Activated T-helper 1 cell treated with anti-CD3 and anti-CD28 coated beads, Interleukin-2, amount 50 U/mL, for 16 hours (primary cell): ENCODE measurements at places on chromosomes 1 and 21.
A peak's percentile ranks its signal among the peaks of the same experiment; 100 is the strongest.

GRCh38 chr1:85109475-85109874, 61.2 kb upstream of the MCOLN3 start:
- no peak for DNase-seq

DNA sequence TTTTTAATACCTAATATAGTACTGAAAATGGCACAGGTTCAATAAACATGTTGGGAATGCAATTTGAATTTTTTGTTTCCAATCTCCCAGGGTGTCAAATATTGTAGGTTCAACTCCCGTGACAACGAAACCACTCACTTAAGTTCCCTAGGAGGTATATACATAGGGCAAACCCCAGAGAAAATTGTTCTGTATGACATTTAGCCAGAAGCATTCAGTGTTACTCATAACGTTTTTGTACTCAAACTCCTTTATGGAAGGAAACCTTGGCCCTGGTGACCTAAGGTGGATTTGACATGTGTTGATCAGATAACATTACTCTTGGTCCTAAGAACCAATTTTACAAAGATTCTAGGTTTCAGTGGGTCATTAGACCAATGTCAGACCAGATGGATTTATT, 110.6 kb downstream of the USP25 start:
- no peak for DNase-seq

- peak; percentile 41 for DNase-seq
Measured at GRCh38 chr1:209768354-209768774, 12.5 kb downstream of the TRAF3IP3 start.

- DNase-seq = no peak
Measured at GRCh38 chr1:175504875-175505555, 238.4 kb downstream of the TNR start.

- DNase-seq = no peak
Measured at GRCh38 chr21:23890652-23891051, 1716.6 kb downstream of the MRPL39 start.

- no peak for DNase-seq
Measured at GRCh38 chr1:35936838-35937237, 5.9 kb downstream of the AGO3 start.

- DNase-seq = no peak
Measured at GRCh38 chr1:61481315-61481715, 243.6 kb downstream of the TM2D1 start.

- DNase-seq = no peak
Measured at GRCh38 chr1:164719676-164720439, 160.9 kb downstream of the PBX1 start.

- DNase-seq = no peak
Measured at GRCh38 chr1:59202455-59202854, 94.4 kb upstream of the FGGY start.

DNA sequence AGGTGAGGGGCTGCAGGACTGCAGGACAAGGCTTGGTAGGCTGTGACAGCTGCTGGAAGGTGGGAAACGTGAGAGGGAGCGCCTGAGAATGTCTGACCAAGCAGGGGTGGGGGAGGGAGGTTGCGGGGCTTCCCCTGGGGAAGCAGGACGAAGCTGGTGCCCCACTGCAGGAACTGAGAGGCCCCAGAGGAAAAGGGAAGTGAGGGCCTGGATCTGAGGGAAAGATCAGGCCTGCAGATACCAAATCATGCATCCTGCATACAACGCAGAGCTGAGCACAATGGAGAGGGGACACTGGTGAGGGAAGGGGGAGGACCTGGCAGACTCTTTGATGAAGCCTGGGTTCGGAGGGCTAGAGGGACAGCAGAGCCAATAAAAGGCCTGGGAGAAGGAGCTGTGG, 65.7 kb upstream of the BACE2 start:
- no peak for DNase-seq

GRCh38 chr1:154840269-154841176, 29.6 kb downstream of the KCNN3 start:
- DNase-seq = no peak

- DNase-seq = no peak
Measured at GRCh38 chr1:170927955-170928840, 7.1 kb upstream of the MROH9 start.

DNA sequence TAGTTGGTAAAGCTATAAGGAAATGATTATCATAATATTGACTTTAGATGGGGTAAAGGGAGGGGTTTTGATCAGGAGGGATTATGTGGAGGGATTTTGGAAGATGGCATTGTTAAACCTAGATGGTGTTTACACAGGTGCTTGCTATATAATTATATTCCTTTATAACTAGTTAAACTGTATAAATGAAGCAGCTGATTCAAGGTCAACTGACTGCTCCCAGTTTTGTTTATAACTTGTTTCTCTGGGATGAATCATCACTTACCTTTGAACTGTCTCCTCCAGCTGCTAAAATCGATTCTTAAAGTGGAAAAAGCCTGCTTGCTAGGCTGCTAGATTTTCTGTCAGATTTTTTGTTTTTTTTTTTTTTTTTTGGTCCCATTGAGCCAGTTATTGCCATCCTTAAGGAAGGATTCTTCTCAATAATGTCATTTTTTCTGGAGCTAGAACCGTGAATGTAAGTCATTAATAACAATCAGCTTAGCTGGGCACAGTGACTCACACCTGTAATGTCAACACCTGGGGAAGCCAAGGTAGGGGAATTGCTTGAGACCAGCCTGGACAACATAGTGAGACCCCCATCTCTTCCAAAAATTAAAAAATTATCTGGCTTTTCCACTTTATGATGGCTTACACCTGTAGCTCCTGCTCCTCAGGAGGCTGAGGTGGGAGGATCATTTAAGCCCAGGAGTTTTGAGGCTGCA, 153.2 kb downstream of the PIK3R3 start:
- no peak for DNase-seq

DNA sequence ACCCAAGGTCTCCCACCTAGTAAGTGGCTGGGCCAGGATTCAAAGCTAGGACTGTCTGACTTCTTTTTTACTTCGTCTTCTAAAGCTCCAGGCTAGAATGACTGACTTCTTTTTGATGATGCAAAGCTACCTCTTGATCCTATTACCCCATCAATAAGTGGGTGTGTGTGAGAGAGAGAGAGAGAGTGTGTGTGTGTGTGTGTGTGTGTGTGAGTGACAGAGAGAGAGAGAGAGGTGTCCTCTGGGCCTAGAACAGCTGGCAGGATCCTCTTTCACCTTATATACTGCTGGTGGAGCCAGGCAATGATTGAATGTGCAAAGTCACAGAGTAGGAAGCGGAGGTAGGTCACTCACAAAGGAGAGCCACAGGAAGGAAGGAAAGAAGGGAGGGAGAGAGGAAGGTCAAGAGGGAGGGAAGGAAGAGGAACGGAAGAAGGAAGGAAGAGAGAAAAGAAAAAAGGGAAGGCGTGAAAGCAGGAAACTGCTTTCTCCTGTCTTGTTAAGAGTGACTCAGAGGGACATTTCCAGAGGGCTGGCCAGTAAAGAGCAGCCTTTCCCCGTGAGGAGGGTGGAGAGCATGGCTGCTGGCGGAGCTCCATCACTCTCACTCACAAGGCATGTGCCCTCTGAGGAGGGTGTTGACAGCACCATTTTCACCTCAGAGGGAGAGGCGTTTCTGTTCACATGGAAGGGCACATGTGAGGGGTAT, 68.9 kb downstream of the CDC7 start:
- no peak for DNase-seq

- no peak for DNase-seq
Measured at GRCh38 chr1:31470794-31471315, 57.8 kb downstream of the SERINC2 start.

- DNase-seq = no peak
Measured at GRCh38 chr1:76156987-76157386, 82.4 kb downstream of the ST6GALNAC3 start.

DNA sequence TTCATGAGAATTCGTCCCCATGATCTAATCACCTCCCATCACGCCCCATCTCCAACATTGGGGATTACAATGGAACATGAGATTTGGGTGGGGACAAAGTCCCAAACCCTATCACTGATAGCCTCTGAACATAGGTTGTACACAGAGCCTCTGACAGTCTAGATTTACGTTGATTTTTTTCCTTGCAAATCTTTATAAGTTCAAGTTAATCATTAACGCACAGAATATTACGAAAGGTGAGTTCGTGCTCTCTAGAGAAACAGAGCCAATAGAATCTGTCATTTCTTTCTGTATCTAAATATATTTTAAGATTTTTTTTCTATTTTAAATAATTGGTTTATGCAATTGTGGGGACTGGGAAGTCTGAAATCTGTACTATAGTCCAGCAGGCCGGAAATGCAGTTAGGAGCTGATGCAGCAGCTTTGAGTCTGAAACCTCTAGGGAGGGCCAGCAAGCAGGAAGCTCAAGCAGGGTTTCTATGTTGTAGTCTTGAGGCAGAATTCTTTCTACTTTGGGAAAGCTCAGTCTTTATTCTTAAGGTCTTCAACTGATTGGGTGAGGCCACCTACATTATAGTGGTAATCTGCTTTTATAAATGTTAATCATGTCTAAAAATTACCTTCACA, 61.0 kb downstream of the SELENOF start:
- DNase-seq = no peak

DNA sequence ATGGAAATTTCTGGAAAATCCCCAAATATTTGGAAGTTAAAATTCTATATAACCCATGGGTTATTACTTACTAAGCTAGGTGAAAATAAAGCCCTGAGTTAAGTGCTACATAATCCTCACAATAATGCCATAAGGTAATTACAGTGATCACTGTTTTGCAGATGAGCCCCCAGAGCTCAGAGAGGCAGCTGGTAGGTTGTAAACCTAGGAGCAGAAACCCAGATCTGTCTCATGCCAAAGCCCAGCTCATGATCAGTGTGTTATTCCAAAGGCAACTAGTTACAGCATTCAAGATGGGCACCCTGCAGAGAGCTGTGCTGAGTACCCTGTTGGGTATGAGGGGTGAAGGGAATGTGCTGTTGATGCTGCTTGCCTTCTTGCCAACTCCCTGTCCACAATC, 10.8 kb upstream of the MYOG start:
- no peak for DNase-seq

- no peak for DNase-seq
Measured at GRCh38 chr1:107004421-107004820, 52.1 kb upstream of the PRMT6 start.

GRCh38 chr1:219782311-219782710, 146.0 kb downstream of the SLC30A10 start:
- no peak for DNase-seq

DNA sequence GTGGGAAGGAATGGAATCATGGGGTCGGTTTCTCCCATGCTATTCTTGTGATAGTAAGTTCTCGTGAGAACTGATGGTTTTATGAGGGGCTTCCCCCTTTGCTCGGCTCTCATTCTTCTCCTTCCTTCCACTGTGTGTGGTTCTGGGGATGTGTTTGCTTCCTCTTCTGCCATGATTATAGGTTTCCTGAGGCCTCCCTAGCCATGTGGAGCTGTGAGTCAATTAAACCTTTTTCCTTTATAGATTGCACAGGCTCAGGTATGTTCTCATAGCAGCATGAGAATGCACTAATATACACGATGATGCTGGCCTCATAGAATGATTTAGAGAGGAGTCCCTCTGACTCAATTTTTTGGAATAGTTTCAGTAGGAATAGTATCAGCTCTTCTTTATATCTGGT, 195.4 kb upstream of the IVNS1ABP start:
- DNase-seq = no peak

DNA sequence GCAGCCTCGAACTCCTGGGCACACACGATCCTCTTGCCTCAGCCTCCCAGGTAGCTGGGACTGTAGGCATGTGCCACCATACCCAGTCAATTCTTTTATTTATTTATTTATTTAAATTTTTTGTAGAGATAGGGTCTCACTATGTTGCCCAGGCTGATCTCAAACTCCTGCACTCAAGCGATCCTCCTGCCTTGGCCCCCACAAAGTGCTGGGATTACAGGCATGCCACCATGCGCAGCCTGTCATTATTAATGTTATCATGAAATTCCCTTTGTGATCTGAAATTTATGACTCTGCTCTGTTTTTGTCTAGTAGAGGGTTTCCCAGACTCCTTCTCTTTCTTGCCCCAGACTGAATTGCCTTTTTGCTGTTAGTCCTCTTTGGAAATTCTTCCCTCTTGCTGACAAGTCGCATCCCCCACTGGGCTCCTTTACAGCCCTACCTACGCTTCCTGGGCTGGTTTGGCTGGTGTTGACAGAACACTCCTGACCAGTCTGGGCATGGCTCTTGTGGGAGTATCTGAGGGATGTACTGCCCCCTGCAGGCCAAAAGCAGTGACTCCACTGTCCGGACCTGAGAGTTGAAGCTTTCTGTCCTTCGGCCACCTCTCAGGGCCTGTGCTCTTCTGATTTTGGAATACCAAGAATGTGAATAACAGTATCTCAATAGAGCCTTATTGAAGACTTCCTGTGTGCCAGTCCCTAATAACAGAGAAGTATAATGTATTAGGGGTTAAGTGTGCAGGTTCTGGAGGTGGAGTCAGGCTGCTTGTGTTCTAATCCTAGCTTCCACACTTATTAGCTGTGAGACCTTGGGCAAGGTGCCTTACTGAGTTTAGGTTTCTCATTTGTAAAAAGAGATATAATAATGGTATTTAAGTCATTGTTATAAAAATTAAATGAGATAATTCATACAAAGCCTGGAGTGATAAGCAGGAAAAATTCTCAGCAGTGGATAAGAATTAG, 28.2 kb downstream of the TCEANC2 start:
- DNase-seq = peak; percentile 10

GRCh38 chr1:181023265-181024057, 791 bp upstream of the STX6 start:
- no peak for DNase-seq

GRCh38 chr1:45008516-45008915, 2.6 kb downstream of the HECTD3 start:
- DNase-seq = no peak

GRCh38 chr1:14791654-14792053, 193.2 kb downstream of the KAZN start:
- DNase-seq = no peak

DNA sequence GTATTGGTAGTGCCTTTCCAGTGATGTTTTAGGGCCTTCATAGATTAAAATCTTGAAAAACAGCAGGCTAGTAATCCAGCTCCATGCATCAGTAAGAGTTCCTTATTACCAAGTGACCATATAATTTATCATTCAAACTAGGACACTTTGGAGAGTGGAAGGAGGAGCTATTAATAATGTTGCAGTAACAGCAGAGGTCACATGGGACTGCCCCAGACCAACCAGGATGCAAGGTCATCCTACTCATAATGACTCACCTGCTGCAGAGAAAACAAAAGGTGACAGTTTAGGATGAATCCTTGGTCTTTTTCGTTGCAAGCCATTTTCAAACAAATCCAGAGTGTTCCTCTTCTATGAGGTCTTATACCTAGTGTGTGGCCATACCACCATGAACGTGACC, 187.4 kb downstream of the NUF2 start:
- no peak for DNase-seq

DNA sequence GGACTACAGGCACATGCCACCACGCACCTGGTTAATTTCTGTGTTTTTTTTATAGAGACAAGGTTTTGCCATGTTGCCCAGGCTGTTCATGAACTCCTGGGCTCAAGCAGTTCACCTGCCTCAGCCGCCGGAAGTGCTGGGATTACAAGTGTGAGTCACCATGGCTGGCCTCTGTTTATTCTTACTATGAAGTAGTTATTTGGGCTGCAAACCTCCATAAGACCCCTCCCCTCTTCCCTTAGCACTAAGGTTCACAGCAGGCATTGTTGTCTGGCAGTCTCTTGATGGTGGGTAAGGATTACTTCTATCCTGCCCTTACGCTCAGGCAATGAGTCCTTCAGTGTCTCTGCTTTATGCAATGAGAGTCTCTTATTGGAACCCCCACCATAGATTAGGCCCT, 51.8 kb downstream of the ANGPTL1 start:
- DNase-seq = no peak

GRCh38 chr1:202282596-202283283, 59.0 kb downstream of the UBE2T start:
- no peak for DNase-seq

- DNase-seq = peak; percentile 56
Measured at GRCh38 chr1:26529655-26530409, at the start of gene RPS6KA1. Gene RPS6KA1, plus strand, starts transcription at chr1:26529761. Its CDS starts 160 bp downstream, at chr1:26529921.

GRCh38 chr1:51756290-51756689, 122.2 kb downstream of the NRDC start:
- no peak for DNase-seq
